ENCODE measurements at places on chromosomes 3 and 15. TPM values are rescaled to one million over a fixed set of nuclear protein-coding genes. Genes with fewer than 3 reads are reported as not detected.

Gene SMAD6
- 0.94 TPM for total RNA-seq

DNA sequence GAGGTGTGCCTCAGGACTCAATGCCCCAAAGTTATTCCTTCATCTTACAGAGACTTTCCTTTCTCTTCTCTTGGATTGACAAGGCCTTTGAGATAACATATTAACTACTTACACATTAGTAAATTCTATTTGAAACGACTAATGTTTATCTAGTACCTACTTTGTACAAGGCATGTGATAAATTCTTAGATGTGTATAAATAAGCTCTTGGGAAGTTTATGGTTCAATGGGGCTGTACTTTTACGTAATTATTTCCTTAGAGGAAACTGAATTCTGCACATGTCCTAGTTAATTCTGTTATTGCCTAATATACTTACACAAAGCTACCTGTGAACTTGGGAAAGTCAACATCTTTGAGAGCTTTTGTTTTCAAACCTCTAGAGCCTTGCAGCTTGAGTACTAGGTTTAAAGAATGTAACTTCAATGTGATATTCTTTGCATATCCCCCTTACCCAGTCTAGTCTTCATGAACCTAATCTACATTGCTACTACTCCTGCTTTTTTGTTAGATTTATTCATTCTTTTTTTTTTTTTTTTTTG, 58.5 kb upstream of the RAP2B start:
- no peaks in the 10 kb centered on the region for H3K27me3 ChIP-seq
- H3K36me3 ChIP-seq: no peaks in the 10 kb centered on the region
- H3K27ac ChIP-seq: no peak overlapping the region
- no peaks in the 10 kb centered on the region for H3K4me1 ChIP-seq

Gene MYO5A
- 28.5 TPM for total RNA-seq

DNA sequence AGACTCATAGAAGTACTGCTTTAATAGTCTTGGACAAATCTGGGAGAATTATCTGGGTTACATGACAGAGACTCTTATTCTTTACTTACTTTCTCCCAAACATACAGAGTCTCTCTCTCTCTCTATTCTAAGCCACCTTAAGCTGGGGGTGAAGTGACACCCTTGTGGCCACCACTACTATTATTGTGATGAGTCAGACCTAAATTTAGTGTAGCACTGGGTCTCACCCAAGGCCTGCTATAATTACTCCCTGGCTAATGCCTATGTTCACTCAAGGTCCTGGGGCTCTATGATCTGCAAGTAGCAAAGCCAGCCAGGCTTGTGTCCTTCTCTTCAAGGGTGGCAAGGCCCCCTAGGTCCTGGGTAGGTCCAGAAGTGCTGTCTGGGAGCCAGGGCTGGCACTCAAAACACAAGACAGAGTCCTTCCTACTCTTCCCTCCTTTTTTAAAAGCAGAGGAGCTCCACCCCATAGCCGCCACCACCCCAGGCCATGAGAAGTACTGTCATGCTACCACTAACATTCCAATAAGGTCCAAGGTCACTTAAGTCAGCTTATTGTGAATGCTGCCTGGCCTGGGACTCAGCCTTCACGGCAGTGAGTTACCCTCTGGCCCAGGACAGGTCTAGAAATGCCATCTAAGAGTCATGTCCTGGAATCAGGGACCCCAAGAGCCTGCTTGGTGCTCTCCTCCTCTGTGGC, 183.6 kb downstream of the POLQ start:
- H3K36me3 ChIP-seq: no peaks in the 10 kb centered on the region
- H3K27ac ChIP-seq: no peak overlapping the region
- DNase-seq: no peak
- peaks cover 6% of the 10 kb centered on the region for H3K27me3 ChIP-seq
- H3K4me1 ChIP-seq: no peaks in the 10 kb centered on the region

- peaks cover 4% of the 10 kb centered on the region for H3K27me3 ChIP-seq
- H3K27ac ChIP-seq: no peak overlapping the region
- no peak for DNase-seq
- H3K36me3 ChIP-seq: no peaks in the 10 kb centered on the region
- no peaks in the 10 kb centered on the region for H3K4me1 ChIP-seq
- H3K4me3 ChIP-seq: no peak overlapping the region
Observed at GRCh38 chr3:120614765-120615164, 18.6 kb downstream of the NDUFB4 start.

Gene SLC28A1
- not detected for total RNA-seq

DNA sequence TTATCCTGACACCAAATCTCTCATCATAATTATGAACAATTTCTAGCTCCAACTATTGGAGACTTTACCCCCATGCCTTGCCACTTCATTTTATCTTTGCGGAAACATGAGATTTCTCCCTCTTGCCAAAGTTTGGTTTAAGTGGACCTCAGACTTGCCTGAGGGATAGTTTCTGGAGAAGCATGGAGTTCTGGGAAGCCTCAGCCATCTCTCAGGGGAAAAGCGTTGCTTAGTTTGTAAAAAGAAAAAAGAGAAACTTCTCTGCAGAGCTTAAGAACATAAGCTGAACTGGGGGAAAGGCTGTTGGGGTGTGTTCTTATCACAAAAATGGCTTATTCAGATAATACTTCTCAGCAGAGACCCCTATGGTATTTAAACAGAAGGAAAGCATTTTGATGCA, 347.4 kb upstream of the ADAMTS9 start:
- no peaks in the 10 kb centered on the region for H3K36me3 ChIP-seq
- no peak overlapping the region for H3K4me3 ChIP-seq
- H3K27ac ChIP-seq: no peak overlapping the region
- DNase-seq: no peak

DNA sequence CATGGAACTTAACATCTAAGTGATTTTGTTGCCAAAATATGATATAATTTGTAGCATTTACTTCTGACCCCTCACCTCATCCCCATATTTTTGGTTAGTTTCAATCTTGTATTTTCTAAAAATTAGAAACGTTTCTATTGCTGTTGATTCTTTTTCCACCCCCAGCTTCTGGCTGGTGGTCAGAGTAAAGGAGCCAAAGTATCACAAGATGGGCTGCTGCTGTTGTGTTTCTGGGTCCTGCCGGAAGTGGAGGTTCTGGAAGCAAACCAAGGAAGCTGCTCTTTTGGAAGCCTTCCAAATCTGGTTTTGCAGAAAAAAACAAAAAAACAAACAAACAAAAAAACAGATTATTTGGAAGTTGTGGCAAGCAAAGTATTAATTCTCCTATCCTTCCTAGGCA, 221.1 kb upstream of the P2RY1 start:
- no peak for DNase-seq
- H3K4me1 ChIP-seq: no peaks in the 10 kb centered on the region
- H3K4me3 ChIP-seq: no peak overlapping the region
- H3K36me3 ChIP-seq: no peaks in the 10 kb centered on the region

DNA sequence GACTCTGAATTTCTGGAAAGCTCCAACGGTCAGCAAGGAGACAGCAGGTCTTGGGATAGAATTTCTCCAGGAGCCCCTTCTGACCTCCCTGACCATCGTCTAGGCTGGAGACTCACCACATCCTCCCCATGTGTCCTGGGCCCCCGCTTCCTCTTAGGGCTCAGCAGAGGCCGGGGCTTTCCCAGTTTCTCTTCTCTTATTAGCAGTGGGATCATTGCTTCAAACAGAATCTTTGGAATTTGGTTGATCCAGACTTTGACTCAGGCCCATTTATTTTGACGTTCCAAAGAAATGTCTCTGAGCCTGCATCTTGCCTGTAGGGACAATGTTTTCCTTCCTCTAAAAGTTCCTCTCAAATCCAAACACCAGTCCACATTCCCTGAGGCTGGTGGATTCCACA, 38.4 kb upstream of the SLC6A6 start:
- no peak overlapping the region for H3K27ac ChIP-seq
- H3K4me3 ChIP-seq: no peak overlapping the region
- H3K27me3 ChIP-seq: peaks cover 2% of the 10 kb centered on the region
- peaks cover 2% of the 10 kb centered on the region for H3K4me1 ChIP-seq
- no peak for DNase-seq
- H3K36me3 ChIP-seq: no peaks in the 10 kb centered on the region

GRCh38 chr3:146539315-146539714, 5.1 kb downstream of the PLSCR1 start:
- H3K4me3 ChIP-seq: peak overlapping the region; percentile 100
- peaks cover 53% of the 10 kb centered on the region for H3K4me1 ChIP-seq
- H3K36me3 ChIP-seq: peaks cover 60% of the 10 kb centered on the region
- no peaks in the 10 kb centered on the region for H3K27me3 ChIP-seq
- DNase-seq: no peak
